ENCODE measurements at places on chromosomes 16 and 17.
A peak's percentile ranks its signal among the peaks of the same experiment; 100 is the strongest.

DNA sequence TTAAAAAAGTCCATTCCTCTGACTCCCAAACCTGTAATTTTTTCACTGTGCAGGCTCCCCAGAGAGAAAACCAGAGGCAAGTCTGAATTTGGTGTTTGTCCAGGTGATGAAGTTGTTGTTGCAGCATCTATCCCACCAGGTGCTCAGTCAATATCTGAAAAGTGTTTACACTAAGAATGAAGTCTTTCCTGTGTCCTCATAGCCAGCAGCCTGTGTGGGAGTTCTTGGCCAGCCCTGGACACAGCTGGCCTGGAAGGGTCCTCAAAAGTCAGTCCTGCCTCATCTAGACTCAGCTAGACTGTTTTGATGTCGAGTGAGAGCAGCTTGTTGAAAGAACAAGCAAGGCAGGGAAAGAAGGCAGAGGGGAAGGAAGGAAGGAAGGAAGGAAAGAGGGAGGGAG lies 3.3 kb upstream of the PMP22 start:
- H3K27me3 ChIP-seq = peaks cover 61% of the 10 kb centered on the region
- no peaks in the 10 kb centered on the region for H3K4me1 ChIP-seq
- H3K4me3 ChIP-seq = no peak overlapping the region
- DNase-seq = no peak

DNA sequence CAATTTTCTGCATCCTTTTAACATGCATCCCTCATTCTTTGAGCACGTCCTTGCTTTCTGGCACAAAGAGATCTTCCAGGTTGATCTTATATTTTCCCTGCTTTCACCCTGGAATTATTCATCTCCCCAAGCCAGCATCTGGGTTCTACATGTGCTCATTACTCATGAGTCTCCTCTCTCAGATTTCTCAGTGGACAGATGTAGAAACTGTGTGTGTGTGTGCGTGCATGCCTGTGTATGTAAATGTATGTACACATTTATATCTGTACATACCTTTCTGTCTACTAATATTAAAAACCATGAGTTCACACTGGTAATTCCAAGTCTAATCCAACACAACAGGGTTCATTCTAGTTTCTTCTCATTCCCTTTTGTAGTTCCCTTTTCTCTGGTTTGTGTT lies 41.9 kb upstream of the NSRP1 start:
- H3K36me3 ChIP-seq = no peaks in the 10 kb centered on the region
- H3K4me3 ChIP-seq = no peak overlapping the region
- H3K27ac ChIP-seq = no peak overlapping the region
- H3K4me1 ChIP-seq = no peaks in the 10 kb centered on the region
- H3K27me3 ChIP-seq = peaks cover 35% of the 10 kb centered on the region

DNA sequence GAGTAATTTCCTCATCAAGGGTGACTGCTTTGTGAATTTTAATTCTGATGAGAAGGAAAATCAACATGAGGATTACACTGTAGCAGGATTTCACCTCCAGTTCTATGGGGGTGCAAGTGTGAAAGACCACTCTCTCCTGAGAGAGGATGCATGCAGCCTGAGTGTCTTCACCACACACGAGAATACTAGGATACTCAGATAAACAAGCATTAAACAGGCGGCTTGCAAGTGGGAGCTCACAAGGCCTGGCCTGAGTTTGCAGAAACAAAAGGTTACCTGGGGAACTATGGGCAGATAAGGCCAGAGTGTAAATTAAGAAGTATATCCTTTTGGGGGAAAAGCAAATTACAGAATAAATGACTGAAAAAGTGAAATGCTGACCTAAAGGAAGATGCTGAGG lies 46.6 kb downstream of the MYH10 start:
- H3K36me3 ChIP-seq = no peaks in the 10 kb centered on the region
- H3K4me1 ChIP-seq = no peaks in the 10 kb centered on the region
- no peak overlapping the region for H3K27ac ChIP-seq
- no peak for DNase-seq

DNA sequence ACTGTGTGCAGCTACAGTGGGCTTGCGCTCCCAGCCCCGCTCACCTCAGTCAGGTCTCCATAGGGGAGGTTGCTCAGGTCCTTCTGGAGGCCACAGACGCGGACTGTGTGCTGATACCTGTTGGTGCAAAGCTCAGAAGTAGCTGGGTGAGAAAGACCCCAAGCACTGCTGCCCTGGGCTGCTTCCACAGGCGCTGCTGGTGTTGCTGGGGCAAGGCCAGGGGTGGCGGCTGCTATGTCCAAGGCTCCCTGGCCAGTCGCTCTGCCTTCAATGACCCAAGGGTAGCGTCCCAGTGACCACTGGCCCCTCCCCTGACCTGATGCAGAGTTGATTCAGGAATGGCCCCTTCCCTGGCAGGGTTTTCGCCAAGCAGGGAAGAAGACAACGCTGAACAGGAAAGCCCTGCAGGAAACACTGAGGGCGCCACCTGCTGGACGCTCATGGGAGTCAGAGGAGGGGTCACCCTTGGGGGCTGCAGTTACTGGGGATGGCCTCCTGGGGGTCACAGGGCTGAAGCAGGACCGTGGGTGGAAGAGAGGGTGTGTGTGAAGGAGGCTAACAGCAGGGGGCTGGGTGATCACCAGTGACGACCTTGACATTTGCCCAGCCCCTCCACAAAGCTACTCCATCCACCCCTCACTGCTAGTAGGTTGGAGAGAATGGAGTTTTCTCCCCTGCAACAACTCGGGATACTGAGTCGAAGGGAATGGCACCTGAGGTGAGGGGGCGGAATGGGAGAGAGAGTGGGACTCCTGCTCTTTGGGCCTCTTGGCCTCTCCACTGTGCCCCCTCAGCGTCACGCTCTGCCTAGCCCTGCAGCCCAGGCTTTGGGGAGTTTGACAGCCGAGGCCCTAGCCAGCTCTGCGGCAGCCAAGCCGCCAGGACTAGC lies 38.3 kb downstream of the ABCC12 start:
- peak; percentile 33 for DNase-seq
- no peak overlapping the region for H3K27ac ChIP-seq
- H3K4me1 ChIP-seq = no peaks in the 10 kb centered on the region
- peaks cover 12% of the 10 kb centered on the region for H3K27me3 ChIP-seq
- H3K36me3 ChIP-seq = no peaks in the 10 kb centered on the region

DNA sequence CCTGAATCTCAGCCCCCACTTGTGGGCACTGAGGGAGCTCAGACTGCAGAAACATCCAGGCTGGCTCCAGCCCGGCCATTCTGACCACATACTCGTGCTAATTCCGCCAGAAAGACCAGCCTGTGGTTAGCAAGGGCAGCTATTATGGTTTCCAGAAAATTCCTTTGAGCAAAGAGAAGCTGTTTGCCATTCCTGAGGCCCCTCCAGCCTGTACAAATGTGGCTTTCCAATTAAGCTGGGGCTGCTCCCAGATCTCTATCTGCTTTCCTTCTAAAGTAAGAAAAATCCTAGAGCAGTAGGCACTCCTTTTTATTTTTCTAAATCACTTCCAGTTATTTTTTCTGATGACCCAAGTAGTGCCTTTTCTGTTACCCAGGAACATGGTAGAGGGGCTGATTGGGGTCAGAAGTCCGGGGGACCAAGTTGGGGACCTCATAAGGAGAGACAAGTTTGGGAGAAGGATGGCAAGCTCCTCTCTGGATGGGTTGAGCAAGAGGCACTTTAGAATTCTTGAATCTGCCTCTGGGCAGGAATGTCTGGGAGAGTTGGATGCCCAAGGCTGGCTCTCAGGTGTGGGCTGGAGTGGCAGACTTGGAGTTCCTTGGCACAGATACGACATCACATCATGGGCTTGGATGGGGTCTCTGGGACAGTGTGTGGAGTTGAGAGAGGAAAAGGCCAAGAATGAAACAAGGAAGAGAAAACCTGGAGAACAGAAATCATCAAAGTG lies 83.3 kb upstream of the TNRC6C start:
- H3K27me3 ChIP-seq = no peaks in the 10 kb centered on the region
- no peak overlapping the region for H3K4me3 ChIP-seq
- no peak for DNase-seq

- no peak overlapping the region for H3K4me3 ChIP-seq
- no peak overlapping the region for H3K27ac ChIP-seq
- no peak for DNase-seq
- peaks cover 6% of the 10 kb centered on the region for H3K4me1 ChIP-seq
- peaks cover 51% of the 10 kb centered on the region for H3K27me3 ChIP-seq
These were observed 160.3 kb downstream of the HS3ST3B1 start for GRCh38 chr17:14461227-14461548.

GRCh38 chr16:30715750-30716445 lies 16.9 kb downstream of the SRCAP start:
- H3K27ac ChIP-seq = peak overlapping the region; percentile 95
- H3K4me3 ChIP-seq = peak overlapping the region; percentile 55
- no peaks in the 10 kb centered on the region for H3K27me3 ChIP-seq
- peaks cover 85% of the 10 kb centered on the region for H3K36me3 ChIP-seq
- DNase-seq = no peak
- H3K4me1 ChIP-seq = peaks cover 37% of the 10 kb centered on the region

DNA sequence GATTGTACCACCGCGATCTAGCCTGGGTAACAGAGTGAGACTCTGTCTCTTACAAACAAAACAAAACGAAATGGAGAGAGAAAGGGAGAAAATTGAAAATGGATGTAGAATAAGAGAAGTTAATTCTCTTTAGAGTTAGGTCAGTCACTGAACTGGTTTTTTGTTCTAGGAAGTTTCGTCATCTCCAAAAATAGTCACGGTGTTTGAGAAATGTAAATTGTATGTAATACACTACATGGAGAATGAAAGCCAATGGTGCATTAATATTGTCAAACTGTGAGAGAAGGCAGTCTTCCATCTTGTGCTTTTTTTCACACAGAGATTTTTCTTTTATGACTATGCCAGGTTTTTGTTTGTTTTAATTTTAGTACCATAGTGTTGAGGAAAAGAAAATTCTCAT lies 145.9 kb downstream of the BCAS3 start:
- DNase-seq = no peak
- no peaks in the 10 kb centered on the region for H3K36me3 ChIP-seq
- H3K27ac ChIP-seq = no peak overlapping the region
- no peak overlapping the region for H3K4me3 ChIP-seq

DNA sequence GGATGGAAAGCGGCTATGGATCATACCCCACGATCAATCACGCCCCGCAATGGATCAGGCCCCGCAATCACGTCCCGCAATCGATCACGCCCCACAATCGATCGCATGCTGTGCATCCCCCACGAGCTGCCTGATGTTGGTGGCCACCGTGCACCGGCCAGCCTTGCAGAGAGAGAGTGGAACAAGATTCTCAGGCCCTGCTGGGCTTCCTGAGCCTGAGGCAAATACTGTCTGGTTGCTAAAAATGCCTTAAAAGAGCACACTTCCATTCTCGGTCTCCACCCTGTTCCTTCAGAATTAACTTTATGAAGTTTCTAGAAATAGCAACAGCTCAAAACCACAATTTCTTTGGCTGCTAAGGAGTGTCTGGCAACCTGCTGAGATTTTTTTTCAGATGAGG lies 81.5 kb downstream of the VPS53 start:
- no peak for DNase-seq
- no peak overlapping the region for H3K4me3 ChIP-seq
- H3K36me3 ChIP-seq = peaks cover 17% of the 10 kb centered on the region
- H3K27me3 ChIP-seq = no peaks in the 10 kb centered on the region

DNA sequence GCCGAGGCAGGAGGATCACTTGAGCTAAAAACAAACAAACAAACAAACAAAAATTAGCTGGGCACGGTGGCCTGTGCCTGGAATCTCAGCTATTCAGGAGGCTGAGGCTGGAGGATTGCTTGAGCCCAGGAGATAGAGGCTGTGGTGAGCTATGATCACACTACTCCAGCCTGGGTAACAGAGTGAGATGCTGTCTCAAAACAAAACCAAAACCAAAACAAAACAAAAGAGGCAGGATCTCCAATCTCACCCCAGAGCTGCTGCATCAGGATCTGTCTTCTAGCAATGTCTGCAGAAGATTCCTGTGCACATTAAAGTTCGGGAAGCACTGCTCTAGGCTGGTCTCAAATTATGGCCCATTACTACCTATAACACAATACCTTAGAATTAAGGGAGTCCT lies 43.1 kb downstream of the MAP2K6 start:
- H3K27ac ChIP-seq = no peak overlapping the region
- DNase-seq = no peak
- H3K36me3 ChIP-seq = no peaks in the 10 kb centered on the region
- H3K27me3 ChIP-seq = no peaks in the 10 kb centered on the region
- H3K4me3 ChIP-seq = no peak overlapping the region

GRCh38 chr16:28084209-28084608 lies 20.7 kb upstream of the GSG1L start:
- no peak overlapping the region for H3K4me3 ChIP-seq
- no peaks in the 10 kb centered on the region for H3K27me3 ChIP-seq
- no peak overlapping the region for H3K27ac ChIP-seq
- peaks cover 2% of the 10 kb centered on the region for H3K4me1 ChIP-seq
- H3K36me3 ChIP-seq = peaks cover 10% of the 10 kb centered on the region

- H3K4me3 ChIP-seq = no peak overlapping the region
- peaks cover 23% of the 10 kb centered on the region for H3K36me3 ChIP-seq
- no peak for DNase-seq
- H3K27me3 ChIP-seq = no peaks in the 10 kb centered on the region
- H3K27ac ChIP-seq = no peak overlapping the region
These were observed 24.1 kb downstream of the HMOX2 start for GRCh38 chr16:4500272-4500671.

DNA sequence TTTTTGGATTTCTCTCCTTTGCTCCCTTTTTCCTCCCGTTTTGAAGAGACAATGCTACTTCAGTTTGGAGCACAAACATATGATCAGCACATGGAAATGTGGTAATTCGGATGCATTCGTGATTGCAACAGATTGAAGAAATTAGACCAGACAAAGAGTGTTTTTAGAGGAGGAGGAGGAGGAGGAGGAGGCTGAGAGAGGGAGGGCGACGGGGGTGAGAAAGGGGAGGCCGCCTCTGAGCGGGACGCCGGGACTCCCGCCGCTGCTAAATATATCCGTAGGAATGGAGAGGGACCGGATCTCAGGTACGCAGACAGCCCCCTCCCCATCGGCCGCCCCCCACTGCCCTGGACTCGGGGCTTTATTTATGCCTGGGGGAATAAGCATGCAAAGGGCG lies 179.3 kb downstream of the SEC14L1 start:
- no peak for DNase-seq
- H3K27ac ChIP-seq = no peak overlapping the region
- no peak overlapping the region for H3K4me3 ChIP-seq
- peaks cover 28% of the 10 kb centered on the region for H3K4me1 ChIP-seq
